ENCODE measurements at places on chromosomes 4 and X.

GRCh38 chrX:24216037-24216436, 66.5 kb downstream of the ZFX start:
- no peak for DNase-seq

DNA sequence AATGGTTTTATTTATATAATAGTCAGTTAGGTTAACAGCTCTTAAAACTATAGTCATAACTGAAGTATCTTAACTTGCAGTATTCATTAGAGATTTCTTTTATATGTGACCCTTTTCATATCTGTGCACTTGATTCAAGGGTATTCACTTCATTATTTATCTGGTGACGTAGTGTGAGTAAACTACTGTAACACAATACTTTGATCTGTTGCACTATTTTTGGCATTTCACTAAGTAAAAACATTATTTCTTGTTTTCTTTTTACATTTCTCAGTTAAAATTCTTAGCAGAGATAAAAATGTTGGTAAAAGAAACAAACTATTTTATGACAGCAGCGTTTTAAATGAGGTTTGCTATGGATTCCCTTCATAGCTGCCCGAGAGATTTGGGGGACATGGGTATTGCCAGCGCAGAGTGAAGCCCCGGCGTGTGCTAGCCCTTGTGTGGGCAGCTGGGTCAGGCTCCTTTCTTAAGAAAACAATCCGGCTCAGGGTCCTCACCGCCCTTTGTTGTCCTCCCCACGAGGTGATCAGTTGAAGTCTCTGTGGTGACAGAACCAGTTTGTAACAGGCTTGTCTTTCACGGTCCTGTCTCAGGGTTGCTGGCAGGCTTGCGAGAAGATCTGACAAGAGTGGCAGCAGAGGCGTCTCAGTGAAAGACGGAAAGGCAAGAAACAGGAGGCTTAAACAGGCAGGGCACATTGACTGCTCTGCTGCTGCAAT, 293.4 kb downstream of the BMPR1B start:
- no peak for DNase-seq

GRCh38 chrX:118353081-118353850, 7.4 kb downstream of the WDR44 start:
- no peak for DNase-seq

DNA sequence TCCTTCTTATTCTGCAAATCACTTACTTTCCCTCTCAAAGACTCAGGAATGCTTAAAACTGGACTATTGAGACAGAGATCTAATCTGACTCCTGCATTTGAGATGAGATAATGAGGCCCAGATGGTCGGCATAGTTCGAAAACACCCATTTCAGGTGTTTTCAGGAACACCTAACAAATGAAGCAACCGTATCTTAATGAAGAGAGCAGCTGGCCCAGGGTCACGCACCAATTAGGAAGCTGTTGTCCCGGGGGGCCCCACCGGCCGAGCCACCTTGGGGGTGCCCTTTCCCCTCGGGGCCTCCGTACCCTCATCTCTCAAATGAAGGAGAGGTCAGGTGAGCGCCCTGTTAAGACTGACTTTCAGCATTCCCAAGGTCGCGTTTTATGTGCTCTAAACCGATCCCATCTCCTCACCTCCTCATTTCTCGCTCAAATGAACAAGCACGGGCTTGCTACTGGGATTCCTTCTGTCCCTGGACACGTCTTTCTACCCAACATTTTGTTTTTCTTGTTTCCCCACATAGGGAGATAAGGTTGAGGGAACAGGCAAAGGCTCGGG, 824 bp downstream of the LRPAP1 start:
- no peak for DNase-seq

DNA sequence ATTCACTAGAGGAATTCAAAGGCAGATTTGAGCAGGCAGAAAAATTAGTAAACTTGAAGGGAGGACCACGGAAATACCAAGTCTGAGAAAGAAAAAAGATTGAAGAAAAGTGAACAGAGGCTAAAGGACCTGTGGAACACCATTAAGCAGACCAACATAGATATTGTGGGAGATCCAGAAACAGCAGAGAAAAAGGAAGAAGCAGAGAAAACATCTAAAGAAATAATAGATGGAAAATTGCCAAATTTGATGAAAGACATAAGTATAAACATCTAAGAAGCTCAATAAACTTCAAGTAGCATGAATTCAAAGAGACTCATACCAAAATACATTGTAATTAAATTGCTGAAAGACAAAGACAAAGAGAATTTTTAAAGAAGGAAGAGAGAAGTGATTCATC, 31.0 kb downstream of the ADAMTS3 start:
- DNase-seq = no peak

GRCh38 chr4:71553605-71554004, 214.8 kb downstream of the SLC4A4 start:
- no peak for DNase-seq

GRCh38 chr4:40621592-40622512, 7.8 kb downstream of the RBM47 start:
- peak; percentile 19 for DNase-seq

GRCh38 chr4:100391086-100391485, 126.7 kb downstream of the EMCN start:
- DNase-seq = no peak

DNA sequence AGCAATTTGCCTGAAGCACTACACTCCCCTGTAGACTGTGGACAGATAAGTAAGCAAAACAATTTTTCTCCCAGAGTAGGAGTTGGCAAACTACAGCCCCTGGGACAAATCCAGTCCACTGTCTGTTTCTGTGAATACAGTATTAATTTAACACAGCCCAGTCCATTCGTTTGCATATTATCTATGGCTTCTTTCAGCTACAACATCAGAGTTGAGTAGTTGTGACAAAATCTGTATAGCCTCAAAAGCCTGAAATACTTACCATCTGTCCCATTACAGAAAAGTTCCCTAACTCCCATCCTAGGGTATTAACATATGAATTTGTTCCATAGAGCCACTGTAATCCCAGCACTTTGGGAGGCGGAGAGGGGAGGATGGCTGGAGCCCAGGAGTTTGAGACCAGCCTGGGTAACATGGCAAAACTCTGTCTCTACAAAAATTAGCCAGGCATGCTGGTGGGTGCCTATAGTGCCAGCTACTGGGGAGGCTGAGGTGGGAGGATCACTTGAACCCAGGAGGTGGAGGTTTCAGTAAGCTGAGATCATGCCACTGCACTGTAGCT, 53.0 kb downstream of the AMELX start:
- DNase-seq = no peak

GRCh38 chr4:158147151-158147550, 25.7 kb downstream of the GASK1B start:
- DNase-seq = no peak

- DNase-seq = peak; percentile 32
Observed at GRCh38 chr4:145619639-145619996, 433 bp downstream of the MMAA start.

DNA sequence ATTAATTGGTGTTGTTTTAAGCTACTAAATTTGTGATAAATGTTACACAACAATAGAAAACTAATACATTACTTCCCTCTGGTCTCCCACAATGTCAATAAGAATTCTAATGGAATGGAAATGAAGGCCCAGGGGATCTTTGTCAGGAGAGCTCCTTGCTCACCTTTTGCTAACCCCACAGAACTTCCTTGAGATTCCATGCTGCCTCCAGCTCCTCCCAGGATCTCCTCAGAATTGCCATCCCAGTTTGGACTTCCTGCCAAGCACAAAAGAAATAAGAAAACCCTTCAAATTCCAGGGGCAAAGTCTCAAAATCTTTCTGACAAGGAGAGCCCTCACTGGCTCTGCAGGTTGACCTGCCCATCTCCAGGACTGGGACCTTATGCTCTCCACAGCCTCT, 43.2 kb downstream of the ITIH6 start:
- DNase-seq = no peak

DNA sequence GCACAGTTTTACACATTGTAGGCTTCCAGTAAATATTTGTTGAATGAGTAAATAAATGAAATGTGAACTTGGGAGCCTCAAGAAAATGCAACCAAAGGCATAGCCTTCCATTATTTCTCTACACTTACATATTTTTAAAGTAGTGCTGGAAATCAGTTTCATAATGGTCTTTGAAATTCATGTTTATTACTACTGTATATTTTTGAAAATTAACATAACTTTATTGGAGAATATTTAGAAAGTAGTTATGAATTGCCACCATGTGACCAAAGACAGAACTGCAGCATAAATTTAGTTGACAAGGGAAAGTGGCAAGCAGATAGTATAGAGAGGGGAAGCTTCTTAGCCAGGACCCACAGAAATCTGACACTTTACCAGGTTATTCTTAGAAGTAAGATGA, 6.4 kb downstream of the TCEAL8 start:
- no peak for DNase-seq

DNA sequence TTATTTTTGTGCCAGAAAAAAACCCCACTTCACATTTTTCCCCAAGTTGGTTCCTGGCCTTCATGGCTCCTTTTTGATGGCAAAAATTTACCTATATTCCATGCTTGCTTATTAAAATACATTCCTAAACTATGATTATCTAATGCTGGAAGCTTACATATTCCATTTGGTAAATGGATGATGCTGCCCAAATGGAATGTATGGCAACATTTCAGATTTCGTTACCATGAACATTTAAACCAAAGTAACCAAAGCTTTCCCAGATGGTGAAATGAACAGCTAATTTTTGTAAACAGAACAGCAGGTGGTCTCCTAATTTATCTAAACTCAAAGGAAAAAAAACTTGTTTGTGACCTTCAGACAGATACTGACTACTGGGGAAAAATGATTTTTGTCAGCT, 110.8 kb upstream of the TEX13A start:
- no peak for DNase-seq

GRCh38 chrX:63869506-63869905, 84.5 kb upstream of the ARHGEF9 start:
- no peak for DNase-seq

DNA sequence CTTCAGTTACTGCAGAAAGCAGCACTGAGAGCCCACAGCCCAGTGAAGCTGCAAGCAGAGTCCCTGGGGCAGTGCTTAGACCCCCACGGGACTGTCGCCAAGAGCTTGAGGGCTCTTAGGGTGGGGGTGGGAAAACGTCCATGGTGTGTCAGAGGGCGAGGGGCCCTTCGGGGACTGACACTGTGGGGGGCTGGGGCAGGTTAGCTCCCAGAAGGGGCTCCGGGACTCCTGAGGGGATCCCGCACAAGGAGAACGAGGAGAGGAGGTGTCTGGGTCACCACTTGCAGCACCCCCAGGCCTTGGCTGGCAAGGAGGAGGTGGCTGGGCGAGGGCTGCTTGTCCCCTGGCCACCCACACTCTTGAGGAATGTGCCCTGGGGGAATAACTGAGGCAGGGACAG, 20.8 kb downstream of the NAT8L start:
- no peak for DNase-seq

- no peak for DNase-seq
Observed at GRCh38 chrX:150161193-150161592, 201.9 kb upstream of the MAMLD1 start.

GRCh38 chr4:169619518-169619957, 840 bp upstream of the CLCN3 start:
- DNase-seq = no peak

DNA sequence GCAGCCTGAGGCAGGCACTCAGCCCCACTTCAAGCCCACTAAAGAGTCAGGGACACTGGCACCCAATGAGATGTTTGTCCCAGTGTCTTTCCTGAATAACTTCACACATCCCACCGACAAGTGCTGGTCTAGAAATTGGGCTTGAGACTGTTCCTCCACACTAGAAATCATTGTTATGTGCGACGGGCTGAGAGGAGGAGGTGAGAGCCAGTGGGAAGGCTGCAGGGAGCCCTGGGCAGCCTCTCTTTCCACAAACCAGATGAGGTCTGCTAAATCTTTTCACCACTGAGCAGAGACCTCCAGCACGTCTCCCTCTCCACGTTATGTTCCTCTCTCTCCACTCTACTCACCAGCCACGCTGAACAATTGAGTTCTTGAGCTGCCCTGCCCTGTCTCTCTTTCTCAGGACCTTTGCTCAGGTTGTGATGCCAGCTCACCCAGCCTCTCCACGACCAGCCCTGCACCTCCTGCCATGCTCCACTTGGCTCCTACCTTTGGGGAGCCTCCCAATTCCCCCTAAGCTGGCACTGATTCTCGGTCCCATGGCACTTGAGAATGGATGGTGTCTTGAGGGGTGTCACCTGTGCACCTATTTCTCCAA, 8.4 kb downstream of the SCD5 start:
- no peak for DNase-seq

DNA sequence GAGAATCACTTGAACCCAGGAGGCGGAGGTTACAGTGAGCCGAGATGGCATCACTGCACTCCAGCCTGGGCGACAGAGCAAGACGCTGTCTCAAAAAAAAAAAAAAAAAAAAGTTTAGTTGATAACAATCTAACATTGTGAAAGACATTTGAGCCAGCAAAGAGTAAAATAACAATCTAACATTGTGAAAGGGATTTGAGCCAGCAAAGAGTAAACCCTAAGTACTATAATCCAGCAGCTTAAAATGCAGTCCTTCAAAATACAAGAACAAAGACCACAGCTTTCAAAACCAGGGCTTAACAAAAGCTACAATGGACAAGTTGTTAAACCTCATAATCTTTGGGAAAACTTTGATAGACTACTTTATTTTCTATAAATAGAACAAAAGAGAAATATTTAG, 16.9 kb downstream of the MFAP3L start:
- no peak for DNase-seq

DNA sequence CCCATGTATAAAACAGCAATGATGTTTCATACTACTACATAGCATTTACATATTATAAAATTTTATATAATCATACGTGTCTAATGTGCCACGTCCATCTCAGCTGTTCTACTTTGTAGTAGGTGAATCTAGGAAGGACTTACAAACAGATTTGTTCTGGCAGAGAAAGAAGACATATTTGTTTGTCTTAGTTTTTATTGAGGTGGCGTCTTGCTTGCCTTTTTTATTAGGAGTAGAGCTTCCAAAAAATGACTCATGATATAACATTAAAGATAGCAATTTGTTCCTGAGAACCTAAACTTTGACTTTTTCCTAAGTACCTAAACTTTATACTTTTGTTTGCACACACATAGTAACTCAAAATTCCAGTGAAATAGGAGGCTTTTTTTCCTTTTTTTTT, 64.6 kb downstream of the CLDN22 start:
- no peak for DNase-seq

GRCh38 chr4:14155803-14156202, 528.3 kb upstream of the BOD1L1 start:
- DNase-seq = no peak

GRCh38 chr4:26420438-26420837, 69.8 kb downstream of the CCKAR start:
- DNase-seq = no peak

Measured in HuH-7.5 (cell line).